Activated T-helper 2 cell treated with anti-CD3 and anti-CD28 coated beads, Interferon-gamma antibody, Interleukin-2, Interleukin-4, amounts not matched to agents 10 μg/mL and 5 μg/mL and 100 μg/mL, durations not matched to agents 14 hours and 24 hours and 36 hours (primary cell): ENCODE measurements at places on chromosomes 16 and 17.

- no peak for DNase-seq
These were observed at the start of gene CPNE7 for GRCh38 chr16:89575247-89576152. TSS of gene CPNE7 (plus strand) at chr16:89575758. CDS start at chr16:89575898, 140 bp downstream.

- DNase-seq: no peak
These were observed 6.6 kb downstream of the CHST5 start for GRCh38 chr16:75529056-75529905.

- DNase-seq: no peak
These were observed 29.7 kb downstream of the LDHD start for GRCh38 chr16:75086688-75087374.

GRCh38 chr16:2532494-2533141 is 1.4 kb upstream of the CEMP1 start:
- DNase-seq: peak; percentile 61

DNA sequence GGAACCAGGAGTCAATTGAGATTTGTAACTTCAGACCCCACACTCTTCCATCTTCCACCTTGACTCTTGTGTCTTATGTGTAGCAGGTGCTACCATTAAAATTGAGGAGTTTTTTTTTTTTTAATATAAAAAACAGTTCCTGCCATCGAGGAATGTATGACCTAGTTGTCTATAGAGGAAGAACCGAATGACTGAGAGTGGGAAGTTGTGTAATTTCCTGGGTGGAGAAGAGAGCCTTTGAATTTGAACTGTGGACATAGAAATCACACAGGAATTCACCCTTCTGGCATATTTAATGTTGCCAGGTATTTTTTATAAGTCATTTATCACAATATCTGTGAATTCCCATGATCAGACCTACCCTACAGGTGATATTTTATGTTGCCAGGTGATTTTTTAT is 22.0 kb downstream of the SP2 start:
- no peak for DNase-seq

DNA sequence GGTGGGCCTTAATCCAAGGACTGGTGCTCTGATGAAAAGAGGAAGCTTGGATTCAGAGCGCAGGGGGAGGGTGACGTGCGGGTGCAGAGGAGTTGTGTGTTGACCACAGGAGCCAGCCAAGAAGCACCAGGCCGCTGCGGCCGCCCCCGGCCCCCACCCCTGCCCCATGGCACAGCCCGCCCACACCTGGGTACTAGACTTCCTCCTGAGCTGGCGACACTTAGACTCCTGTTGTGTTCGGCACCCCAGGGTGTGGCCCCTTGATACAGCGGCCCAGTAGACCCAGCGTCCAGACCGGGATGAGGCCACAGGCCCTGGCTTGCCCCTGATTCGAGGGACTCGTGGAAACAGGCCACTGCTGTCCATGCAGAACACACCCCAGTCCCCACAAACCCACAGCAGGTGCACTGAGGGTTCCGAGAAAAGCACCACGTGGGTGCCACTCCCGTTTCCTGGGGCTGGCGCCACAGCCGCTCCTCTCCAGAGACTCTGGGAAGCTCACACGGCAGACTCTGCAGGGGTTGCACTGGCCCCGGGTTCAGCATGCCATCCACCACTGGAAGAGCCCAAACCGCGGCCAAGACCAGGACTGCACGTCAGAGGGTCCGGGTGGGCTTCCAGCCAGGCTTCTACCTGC is 5.7 kb upstream of the SNAI3 start:
- DNase-seq: peak; percentile 36

DNA sequence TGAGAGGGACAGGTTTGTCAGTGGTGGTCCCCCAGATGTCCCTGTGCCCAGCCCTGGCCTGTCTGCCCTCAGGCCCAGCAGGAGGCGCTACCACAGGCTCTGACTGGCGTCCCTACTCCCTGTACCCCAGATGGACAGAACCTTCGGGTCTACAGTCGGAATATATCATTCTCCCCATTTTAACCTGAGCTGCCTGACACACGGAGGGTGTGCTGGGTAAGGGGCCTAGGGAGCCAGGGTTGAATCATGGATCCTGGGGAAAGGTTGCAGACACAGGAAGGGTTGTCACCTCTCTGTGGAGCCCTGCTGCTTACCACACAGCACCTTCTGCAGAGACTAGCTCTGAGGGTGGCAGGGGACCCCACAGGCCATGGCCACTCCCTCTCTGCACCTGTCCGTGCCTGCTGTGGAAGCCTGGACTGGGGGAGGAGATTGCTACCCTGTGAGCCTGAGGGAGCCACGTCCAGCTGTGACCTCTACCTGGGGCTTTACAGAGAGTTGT is 162.2 kb upstream of the ZNF267 start:
- no peak for DNase-seq

DNA sequence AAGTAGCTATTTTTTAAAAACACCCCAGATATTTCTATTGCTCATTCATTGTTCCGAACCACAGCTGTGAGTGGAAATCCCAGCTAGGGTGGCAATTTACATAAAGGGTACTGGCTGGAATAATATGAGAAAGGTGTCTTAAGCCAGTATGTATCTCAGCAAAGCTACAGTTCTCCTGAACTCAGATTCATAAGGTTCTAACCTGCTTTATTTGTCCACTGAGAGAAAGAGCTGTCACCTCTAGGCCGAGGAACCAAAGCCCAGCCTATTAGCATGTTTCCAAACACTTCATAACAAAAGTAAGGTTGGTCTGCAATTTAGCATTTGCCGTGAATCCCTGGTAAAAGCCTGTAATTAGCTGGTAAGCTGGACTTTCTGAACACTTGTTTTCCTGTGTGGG is 57.0 kb upstream of the CLEC19A start:
- no peak for DNase-seq

DNA sequence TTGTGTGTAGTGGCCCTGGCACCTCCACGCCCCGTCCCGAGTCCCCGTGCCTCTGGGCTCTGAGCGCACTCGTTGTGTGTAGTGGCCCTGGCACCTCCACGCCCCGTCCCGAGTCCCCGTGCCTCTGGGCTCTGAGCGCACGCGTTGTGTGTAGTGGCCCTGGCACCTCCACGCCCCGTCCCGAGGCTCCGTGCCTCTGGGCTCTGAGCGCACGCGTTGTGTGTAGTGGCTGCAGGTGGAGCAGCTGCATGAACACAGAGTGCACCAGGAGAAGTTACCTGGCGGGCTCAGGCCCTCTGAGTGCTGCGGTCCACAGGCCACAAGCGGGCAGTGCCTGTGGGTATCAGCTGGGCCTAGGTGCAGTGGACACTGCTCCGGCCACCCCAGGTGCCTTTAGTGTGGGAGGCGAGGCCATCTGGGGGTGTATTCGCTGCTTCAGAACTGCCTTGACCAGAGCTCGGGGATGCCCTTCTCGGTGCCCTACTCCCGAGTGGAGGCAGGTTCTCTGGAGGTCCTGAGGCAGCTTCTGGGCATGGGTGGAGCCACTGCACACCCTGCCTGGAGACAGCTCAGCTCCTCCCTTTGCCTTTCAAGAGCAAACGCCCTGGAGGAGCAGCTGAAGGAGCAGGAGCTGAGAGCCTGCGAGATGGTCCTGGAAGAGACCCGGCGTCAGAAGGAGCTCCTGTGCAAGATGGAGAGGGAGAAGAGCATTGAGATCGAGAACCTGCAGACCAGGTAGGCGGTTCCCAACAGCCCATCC is 17.3 kb upstream of the CAPN15 start:
- no peak for DNase-seq

DNA sequence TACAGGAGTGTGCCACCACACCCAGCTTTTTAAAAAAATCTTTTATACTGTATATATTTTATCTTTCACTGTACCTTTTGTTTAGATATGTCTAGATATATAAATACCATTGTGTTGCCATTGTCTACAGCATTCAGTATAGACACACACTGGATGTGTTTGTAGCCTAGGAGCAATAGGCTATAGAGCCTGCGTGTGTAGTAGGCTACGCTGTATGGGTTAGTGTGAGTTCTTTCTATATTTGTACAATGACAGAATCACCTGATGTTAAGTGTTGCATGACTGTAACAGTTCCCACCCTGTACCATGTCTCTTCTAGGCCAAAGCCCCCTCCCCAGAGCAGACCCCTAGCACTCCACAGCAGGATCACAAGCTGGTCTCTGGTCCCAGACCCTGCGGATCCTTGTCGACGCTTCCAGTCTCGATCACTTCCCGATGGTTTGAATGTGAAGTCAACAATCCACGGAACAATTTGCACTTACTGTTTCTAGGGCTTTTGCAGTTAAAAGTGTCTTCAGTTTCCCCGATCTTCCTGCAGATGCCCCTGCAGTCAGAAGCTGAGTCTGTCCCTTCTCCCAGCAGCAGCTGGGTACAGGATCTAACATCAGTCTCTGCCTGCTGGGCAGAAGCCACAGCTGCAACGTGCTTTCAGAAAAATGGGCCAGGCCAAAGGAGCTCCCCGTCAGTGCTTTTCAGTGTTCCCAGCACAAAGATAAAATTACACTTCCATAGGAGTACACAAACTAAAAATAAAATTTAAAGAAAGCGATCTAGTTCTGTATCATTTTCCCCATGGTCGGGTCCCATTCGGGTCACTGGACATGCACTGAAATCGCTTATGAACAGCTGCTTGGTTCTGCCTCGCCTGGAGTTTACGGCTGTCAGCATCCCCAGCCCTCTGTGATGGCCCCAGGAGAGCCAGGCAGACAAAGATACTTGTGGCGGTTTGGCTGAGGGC is 35.4 kb downstream of the ADAM11 start:
- DNase-seq: no peak

- no peak for DNase-seq
These were observed 41.4 kb upstream of the CLEC18A start for GRCh38 chr16:69909760-69910159.

DNA sequence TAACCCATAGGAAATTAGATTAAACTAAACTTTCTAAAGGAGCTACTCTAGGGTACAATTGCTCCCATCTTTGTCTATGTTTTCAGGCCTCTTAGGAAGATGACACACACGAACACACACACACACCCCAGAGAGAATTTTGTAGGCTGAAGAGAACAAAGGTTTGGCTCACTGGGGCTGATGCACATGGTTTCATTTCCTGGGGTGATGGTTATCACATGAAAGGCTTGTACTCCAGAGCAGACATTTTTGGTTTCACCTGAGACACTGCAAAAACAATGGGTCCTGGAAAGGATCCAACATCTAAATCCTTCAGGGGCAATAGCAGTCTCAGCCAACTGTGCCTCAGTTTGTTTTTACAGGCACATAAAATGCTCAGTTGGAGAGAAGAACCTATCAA is 62.8 kb downstream of the GRB7 start:
- DNase-seq: peak; percentile 49

DNA sequence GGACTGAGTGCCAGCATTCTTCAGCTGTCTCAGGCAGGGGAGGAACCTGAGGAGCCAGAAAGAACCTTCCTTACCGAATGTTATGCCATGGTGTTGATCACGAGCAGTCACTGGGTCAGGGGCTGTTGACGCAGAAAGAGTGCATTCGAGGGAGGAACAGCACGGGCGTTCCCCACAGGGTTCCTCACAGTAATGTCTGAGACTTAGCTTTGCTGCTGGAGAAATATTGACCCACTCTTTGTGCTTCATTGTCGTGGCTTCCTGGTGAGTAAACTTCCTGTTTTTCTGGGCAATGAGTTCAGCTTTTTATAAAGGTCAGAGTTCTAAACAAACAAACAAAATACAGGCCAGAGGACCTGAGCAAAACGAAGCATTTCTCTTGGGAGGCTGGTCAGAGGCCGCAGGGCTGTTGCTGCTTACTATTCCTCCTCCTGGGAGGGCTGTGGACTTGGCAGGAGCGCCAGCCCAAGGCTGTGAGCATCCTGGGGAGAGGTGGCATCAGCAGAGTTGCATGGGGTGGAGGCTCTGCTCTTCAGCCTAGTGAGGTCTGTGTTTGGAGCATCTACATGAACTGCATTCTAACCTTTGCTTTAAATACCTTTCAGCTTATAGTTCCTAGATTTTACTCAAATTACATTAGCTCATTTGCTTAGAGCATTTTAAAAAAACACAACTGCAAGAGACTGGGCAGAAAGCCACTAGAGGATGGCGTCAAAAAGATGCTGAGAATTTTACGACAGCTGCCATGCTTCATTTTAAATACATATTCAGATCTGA is 143.1 kb upstream of the CACNG5 start:
- no peak for DNase-seq

GRCh38 chr16:67922221-67922620 is 9.4 kb downstream of the CTRL start:
- no peak for DNase-seq

GRCh38 chr17:3655766-3656165 is 12.6 kb downstream of the TAX1BP3 start:
- no peak for DNase-seq

- DNase-seq: no peak
These were observed 64.5 kb upstream of the SEC14L1 start for GRCh38 chr17:77076124-77076830.

DNA sequence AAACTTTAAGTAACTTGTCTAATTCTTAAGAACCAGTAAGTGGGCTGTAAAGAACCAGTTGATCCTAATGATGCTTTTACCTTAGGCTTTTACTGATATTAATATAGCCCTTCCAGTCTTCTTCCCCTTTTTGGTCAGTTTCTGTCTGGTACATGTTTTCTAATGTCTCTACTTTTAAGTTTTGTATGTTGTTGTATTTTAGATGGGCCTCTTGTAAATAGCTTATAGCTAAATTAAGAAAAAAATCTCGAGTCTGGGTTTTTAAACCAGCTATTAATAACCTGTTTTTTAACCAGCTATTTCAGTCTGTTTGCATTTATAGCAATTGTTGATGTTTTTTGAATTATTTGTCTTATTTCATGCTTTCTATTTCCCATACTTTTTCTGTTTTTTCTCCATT is 79.0 kb downstream of the PITPNC1 start:
- no peak for DNase-seq

DNA sequence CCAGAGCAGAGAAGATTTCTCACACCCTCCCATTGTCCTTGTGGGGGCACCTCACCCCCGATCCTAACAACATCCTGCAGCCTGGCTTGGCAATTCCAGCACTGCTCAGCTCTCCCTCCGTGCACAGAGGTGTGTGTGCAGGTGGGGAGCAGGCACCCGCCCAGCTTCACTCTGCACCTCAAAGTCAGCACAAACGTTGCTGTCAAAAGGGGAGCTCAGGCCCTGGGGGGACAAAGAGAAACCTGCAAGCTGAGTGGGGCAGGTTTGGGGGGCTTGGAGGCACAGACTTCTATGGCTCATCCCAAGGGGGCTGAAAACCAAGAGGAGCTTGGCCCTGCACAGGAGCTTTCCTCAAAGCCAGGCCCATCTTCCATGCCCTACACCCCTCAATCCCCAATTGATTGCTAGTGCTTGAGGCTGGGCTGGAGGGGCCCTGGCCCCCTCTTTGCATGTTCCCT is 231.9 kb upstream of the TNRC6C start:
- DNase-seq: no peak

DNA sequence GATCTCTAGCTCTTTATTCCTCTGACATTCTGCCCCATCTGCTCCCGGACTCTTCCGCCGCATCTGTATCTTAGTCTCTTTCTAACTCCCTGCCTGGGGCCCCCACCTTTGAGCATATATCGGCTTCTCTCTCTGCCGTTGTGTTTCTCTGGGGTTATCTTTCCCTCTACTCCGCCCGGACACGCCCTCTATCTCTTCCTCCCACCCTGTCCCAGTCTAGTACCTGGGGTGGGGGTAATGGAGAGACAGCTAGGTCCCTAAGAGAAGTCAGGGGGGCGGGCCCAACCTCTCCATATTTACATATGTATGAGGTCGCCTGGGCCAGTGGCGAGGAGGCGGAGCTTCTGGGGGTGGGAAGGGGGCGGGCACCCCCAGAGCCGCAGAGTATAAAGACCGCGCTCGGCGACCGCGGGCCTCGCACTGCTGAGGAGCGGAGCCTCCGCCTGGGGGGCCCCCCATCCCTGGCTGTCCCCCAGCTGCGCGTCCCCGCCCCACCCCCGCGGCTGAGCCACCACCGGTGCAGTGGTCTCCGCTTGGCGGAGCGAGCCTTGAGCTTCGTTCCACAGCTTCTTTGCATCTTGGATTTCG is at the start of gene ATP1B2:
TSS of gene ATP1B2 (plus strand) at position 418 of the 588 bp plus-strand sequence. CDS start 593 bp downstream, outside the sequence.
- DNase-seq: peak; percentile 62
